AG04450 (cell line): ENCODE measurements at places on chromosomes 2 and 18.

DNA sequence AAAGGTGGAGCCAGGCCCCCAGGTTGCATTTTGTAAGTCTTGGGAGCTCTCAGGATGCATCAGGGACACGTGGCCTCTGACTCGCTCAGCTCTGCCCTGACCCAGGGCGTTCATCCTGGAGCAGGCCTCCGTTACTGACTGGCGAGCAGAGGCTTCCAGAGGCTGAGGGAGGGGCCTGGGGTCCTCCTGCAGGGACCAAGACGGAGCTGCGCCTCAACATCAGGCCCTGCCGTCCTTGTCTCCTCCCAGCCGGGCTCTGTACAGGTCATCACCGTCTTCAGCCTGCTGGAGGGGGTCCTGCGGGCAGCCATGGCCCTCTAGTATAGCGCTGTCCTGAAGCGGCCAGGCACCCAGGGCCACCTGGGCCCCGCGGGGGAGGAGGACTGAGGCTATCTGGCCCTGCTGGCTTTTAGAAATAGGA is 10.2 kb upstream of the ALPP start:
- no peak for DNase-seq

- DNase-seq = no peak
Observed at GRCh38 chr2:68566362-68566761, 77.0 kb upstream of the PROKR1 start.

- no peak for DNase-seq
Observed at GRCh38 chr18:75544496-75544895, 117.0 kb upstream of the SMIM21 start.

DNA sequence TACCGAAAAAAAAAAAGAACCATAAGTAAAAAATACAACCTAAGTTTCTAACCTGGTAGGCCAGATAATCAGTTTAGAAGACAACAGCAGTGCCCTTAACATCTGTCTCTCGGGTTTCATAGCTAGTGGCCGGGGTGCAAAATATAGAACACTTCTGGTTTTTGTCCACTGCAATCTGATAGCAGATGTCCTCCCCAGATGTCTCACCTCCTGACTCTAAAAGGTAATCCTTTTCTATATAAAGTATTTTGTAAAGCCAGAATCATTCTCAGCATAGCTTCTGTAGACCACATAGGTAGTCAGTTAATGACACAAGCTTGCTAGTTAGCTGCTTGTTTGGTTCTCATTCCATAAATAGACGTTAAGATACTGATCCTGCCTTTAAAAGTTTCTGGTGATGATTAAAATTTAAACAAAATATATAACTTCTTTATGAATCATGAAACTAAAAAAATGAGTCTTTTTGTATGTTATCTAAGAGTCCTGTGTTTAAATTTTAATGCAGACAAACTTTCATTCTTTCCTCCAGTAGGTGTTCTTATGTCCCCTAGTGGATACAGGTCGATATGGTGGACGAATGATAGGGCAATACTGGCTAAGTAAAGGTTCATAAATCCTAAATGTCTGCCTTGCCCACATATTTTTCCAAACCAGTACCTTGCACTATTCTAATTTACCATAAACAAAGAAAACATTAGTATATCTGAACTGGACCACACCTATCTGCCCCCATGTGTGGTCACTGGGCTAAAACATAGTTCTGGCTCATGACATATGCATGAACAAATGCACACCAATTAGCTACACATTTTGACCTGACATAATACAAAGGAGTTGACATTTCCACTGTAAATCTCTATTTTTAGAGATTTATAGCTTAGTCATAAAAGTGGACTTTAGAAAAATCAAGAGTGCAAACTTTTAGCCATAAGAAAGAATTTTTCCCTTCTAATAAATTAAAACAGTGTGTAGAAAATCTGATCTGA is 171.0 kb downstream of the SRBD1 start:
- no peak for DNase-seq

DNA sequence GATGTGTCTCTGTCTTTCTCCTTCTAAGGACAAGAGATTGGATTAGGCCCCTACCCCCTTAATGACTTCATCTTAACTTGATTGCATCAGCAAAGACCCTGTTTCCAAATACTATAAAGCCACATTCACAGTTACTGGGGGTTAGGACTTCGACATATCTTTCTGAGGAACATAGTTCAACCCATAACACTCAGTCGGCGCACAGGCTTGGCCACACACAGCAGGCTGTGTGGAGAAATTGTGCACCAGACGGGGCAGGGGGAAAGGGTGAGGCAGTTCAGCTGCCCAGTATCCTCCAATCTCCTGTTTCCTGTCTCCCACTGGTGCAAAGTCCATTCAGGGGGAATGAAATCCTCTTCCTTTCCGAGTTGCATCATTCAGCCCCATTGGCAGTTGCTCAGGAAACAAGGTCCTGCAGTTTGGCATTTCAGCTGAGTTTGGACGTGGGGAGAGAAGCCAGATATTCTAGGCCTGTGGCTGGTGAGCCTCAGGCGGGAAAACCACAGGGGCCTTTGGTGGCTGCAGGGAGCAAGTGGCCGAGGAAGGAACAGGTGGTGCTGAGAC is 9.4 kb upstream of the RAPGEF4 start:
- DNase-seq = no peak

DNA sequence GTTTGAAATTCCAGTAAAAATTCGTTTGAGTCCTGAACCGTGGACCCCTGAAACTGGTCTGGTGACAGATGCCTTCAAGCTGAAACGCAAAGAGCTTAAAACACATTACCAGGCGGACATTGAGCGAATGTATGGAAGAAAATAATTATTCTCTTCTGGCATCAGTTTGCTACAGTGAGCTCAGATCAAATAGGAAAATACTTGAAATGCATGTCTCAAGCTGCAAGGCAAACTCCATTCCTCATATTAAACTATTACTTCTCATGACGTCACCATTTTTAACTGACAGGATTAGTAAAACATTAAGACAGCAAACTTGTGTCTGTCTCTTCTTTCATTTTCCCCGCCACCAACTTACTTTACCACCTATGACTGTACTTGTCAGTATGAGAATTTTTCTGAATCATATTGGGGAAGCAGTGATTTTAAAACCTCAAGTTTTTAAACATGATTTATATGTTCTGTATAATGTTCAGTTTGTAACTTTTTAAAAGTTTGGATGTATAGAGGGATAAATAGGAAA is 80.7 kb downstream of the ACSL3 start:
- no peak for DNase-seq

DNA sequence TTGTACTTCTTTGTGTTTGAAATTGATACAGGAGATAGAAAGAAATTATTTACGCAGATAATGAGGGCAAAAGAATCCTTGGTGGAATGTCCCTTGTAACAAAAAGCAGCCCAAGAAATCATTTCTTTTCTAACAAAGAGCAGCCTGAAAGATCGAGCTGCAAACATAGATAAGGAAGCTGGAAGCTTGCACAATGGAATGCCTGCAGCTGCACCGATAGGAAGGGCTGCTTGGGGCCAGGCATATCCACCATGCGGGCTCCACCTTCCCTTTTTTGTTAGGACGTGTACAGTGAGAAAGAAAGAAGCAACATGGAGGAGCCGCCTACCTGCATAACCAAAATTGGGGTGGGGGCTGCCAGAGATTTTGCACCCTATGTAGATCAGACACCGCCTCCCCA is 568.7 kb downstream of the METTL4 start:
- no peak for DNase-seq
